Stimulated activated CD4-positive, alpha-beta T cell treated with anti-CD3 and anti-CD28 coated beads, Interleukin-4, amount 100 ng/mL, for 1 hour (primary cell): ENCODE measurements at places on chromosomes 2 and 18.

GRCh38 chr2:37276291-37276690, 44.8 kb downstream of the NDUFAF7 start:
- no peak for DNase-seq

DNA sequence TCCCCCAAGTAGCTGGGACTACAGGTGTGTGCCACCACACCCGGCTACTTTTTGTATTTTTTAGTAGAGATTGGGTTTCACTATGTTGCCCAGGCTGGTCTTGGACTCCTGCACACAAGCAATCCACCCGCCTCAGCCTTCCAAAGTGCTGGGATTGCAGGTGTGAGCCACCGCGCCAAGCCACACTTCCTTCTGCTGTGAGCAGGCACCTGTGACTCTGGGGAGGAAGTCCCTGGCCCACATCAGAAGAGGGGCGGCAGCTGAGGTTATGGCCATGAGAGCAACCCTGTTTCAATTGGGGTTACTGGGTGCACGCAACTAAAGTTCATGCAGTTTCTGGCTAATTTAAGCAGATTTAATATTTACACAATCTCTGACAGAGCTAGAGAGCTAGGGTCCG, 91.0 kb downstream of the PLB1 start:
- DNase-seq = peak; percentile 43

DNA sequence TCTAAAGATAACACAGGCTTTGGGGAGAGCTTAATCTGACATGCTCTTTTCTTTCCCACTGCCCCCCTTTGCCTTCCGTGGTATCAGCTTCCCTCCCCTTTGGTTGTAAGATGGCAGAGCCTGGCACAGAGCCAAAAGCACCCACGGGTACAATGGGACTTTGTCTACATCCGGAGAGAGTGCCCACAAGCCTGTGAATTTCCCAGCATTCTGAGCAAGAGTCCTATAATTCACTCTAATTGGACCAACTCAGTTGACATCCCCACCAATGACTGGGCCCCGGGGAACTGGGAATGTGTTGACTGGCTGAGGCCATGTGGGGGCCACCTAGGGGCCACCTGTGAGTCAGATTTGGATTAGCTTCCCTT, 20.1 kb upstream of the C2orf72 start:
- no peak for DNase-seq

DNA sequence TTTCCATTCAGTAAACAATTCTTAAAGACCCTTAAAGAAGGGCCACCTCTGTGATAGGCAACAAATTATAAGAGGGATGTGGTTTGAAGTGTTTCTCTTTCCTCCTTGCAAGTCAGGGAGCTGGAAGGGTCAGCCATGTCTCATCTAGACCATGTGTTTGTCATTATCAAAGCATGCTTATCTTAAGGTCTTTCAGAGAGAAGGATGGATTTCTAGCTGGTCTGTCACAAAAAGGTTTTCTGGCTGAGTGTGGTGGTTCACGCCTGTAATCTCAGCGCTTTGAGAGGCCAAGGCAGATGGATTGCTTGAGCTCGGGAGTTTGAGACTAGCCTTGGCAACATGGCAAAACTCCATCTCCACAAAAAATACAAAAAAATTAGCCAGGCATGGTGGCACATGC, 59.2 kb upstream of the PEX13 start:
- no peak for DNase-seq

GRCh38 chr2:19361325-19361990, 3.0 kb upstream of the OSR1 start:
- DNase-seq = no peak

- no peak for DNase-seq
Observed at GRCh38 chr2:119293900-119294299, 70.3 kb downstream of the STEAP3 start.

- DNase-seq = no peak
Observed at GRCh38 chr2:70094171-70094977, 7.1 kb downstream of the PCBP1 start.
